Smooth muscle cell of bladder (primary cell): ENCODE measurements at places on chromosomes 6 and 20. TPM values are rescaled to one million over a fixed set of nuclear protein-coding genes. Genes with fewer than 3 reads are reported as not detected.

The NDRG3 gene
- 17.8 and 18.6 TPM in 2 replicates for total RNA-seq

The COL21A1 gene
- 2.0 and 6.7 TPM in 2 replicates for total RNA-seq

The RAMACL gene
- total RNA-seq, result 1.3 and 4.1 TPM in 2 replicates

The PTCRA gene
- not detected in 2 replicates for total RNA-seq

The ADGRF1 gene
- not detected in 2 replicates for total RNA-seq

The MRAP2 gene
- total RNA-seq, result 0.28 and 0.65 TPM in 2 replicates

The HLA-DQA1 gene
- total RNA-seq, result not detected in 2 replicates

The SLA2 gene
- not detected in 2 replicates for total RNA-seq

The APOM gene
- 1.3 and 2.8 TPM in 2 replicates for total RNA-seq

The NOX3 gene
- total RNA-seq, result not detected in 2 replicates

The DEF6 gene
- 0.83 and 1.3 TPM in 2 replicates for total RNA-seq

The LTB gene
- not detected in 2 replicates for total RNA-seq

The GABRR2 gene
- 0.09 and 0.14 TPM in 2 replicates for total RNA-seq

The CYP24A1 gene
- total RNA-seq, result 0.28 and 0.85 TPM in 2 replicates

The SYNE1 gene
- total RNA-seq, result 111 and 120 TPM in 2 replicates

The TREM2 gene
- total RNA-seq, result 0.28 and 0.57 TPM in 2 replicates

The BPIFA1 gene
- total RNA-seq, result not detected in 2 replicates

The ULBP2 gene
- total RNA-seq, result 2.6 and 2.7 TPM in 2 replicates

The TCF21 gene
- total RNA-seq, result 19.0 and 27.4 TPM in 2 replicates

The KIF13A gene
- total RNA-seq, result 48.8 and 72.6 TPM in 2 replicates

The MDFI gene
- total RNA-seq, result 0.55 TPM in 1 of 2 replicates, not detected in the other

The CRYBG1 gene
- 4.1 and 4.4 TPM in 2 replicates for total RNA-seq

The VNN1 gene
- under 0.01 and 0.09 TPM in 2 replicates for total RNA-seq

The TINAG gene
- total RNA-seq, result not detected in 2 replicates

The TBXT gene
- total RNA-seq, result not detected in 2 replicates

The LY6G5C gene
- 0.09 and 0.43 TPM in 2 replicates for total RNA-seq

The ENPP4 gene
- 2.6 and 2.8 TPM in 2 replicates for total RNA-seq

The MED20 gene
- 24.1 and 26.0 TPM in 2 replicates for total RNA-seq

The DZANK1 gene
- total RNA-seq, result 0.83 and 0.85 TPM in 2 replicates

The SYCP2L gene
- total RNA-seq, result 0.09 and 0.14 TPM in 2 replicates

The NTSR1 gene
- total RNA-seq, result 0.09 TPM in 1 of 2 replicates, not detected in the other

The KCNS1 gene
- 0.14 and 0.65 TPM in 2 replicates for total RNA-seq

The TMEM244 gene
- not detected in 2 replicates for total RNA-seq

The ENPP5 gene
- 0.46 and 0.85 TPM in 2 replicates for total RNA-seq

The SNX5 gene
- total RNA-seq, result 83.0 and 86.0 TPM in 2 replicates

The PPIL6 gene
- total RNA-seq, result 3.0 and 6.9 TPM in 2 replicates

The OPRL1 gene
- 1.6 and 1.9 TPM in 2 replicates for total RNA-seq

The PRIM2 gene
- total RNA-seq, result 25.3 and 54.0 TPM in 2 replicates

The MYO6 gene
- 12.5 and 14.0 TPM in 2 replicates for total RNA-seq

The RARS2 gene
- total RNA-seq, result 58.5 and 61.7 TPM in 2 replicates
